Stomach (tissue), 19 donors: ENCODE measurements at places on chromosomes 7 and 10. TPM values are rescaled to one million over a fixed set of nuclear protein-coding genes. Genes with fewer than 3 reads are reported as not detected.

The TRRAP gene
- total RNA-seq, result 38.0 TPM

- DNase-seq, result no peak
These were observed 498.4 kb upstream of the LRRN3 start for GRCh38 chr7:110592557-110592956.

The LIPN gene
- not detected for total RNA-seq

The PSAP gene
- 516 TPM for total RNA-seq

DNA sequence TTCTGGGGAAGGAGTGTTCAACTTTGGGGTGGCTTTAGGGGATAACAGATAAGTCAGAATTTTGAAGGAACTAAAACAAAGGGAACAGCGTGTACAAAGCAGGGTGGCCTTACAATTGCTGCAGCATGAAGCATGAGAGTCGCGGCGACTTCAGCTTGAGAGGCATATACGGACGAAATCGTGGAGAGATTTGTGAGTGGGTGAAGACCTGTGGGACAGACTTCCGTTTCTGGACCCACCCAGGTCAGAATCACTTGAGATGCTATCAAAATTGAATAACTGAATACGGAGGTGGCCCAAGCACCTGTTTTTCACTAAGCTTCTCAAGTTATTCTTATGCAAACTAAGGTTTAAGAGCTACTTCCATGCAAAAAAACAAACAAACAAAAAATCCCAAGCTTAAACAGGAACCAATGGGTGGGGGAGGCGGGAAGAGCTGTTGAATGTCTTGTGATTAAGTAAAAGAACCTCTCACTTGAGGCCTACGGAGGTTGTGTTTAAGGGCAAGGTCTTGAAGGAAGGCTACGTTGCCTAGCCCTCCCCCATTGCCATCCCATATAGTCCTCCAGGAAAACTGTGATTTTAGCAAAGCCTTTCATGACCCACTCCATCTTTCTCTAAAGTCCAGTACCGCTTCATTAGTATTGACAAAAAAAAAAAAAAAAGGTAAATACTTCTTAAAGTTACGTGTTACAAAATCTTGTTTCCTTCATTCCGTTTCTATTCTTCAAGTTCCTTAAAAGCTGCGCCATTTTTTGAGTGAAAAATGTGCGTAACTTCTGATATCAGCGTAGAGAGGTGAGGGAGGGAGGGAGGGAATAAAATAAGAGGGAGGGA, 1.3 kb upstream of the TRIM24 start:
- no peak for DNase-seq

- peak; percentile 4 for DNase-seq
These were observed 171.4 kb upstream of the PPP2R2D start for GRCh38 chr10:131729361-131729760.

DNA sequence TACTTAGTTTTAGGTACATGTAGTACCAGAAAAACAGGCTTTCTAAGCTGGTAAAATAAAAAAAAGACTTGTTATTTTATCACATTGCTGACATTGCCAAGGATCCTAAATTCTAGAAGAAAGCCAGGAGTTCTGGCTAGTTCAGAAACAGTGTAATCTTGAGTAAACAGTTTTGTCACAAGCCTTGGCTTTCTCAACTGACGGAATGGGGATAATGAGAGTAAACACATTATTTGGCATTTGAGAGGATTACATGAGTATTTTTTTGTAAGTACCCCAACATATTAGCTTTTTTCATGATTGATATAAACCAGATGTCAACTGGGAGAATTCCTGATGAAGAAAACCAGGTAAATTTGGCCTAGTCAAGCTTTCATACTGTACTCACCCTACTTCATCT, 269.8 kb downstream of the SORCS1 start:
- no peak for DNase-seq

The CLRN3 gene
- total RNA-seq, result not detected

DNA sequence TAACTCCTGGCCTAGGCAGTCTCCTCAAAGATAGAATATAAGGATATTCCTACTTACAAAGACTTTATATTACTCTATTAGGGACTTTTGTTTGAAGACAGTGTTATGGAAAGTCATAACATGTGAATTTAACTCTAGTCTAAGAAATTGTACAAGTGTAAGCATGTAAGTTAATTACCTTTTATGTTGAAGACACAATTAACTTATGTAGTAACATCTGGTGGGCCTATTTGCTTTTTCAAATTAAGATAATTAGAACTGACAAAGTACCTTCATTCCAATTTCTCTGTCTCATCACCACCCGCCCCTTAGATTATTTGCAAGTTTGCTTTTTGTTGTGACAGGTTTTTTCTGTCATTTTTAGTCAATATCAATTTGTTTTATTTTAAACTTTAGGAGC, 126.0 kb upstream of the THSD7A start:
- no peak for DNase-seq

GRCh38 chr7:103499976-103500375, 54.0 kb upstream of the SLC26A5 start:
- DNase-seq, result peak; percentile 9

- DNase-seq, result no peak
These were observed 7.7 kb upstream of the BET1 start for GRCh38 chr7:94011714-94012353.

The HGF gene
- 6.2 TPM for total RNA-seq

DNA sequence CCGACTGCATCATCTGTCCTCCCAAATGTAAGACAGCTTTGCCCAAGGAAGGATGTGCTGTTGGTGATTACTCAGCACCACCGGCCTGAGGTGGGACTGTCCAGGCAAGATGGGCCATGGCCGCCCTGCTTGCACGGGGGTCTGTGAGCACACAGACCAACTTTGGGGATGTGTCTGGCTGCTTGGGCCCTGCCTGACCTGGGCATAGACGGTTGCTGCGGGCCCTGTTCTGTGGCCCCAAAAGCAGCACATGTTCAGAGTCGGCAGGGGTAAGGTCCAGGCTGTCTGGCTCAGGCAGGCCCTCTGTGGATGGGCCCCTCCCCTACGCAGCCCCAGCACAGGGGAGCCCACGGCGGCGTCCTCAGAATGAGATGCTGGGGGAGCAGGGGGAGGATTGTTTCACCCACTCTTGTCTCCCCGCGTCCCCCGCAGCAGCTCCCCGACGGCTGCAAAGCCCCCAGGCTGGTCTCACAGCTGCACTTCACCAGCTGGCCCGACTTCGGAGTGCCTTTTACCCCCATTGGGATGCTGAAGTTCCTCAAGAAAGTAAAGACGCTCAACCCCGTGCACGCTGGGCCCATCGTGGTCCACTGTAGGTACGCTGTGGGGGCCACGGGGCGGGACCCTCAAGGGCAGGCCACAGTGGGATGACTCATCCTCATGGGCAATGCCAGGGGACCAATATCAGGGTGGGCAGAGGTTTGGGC, 58.4 kb downstream of the MKI67 start:
- no peak for DNase-seq

GRCh38 chr7:122532406-122533269, 166.3 kb downstream of the RNF133 start:
- peak; percentile 14 for DNase-seq

- DNase-seq, result no peak
These were observed 21.2 kb downstream of the TLX1 start for GRCh38 chr10:101152316-101152715.

DNA sequence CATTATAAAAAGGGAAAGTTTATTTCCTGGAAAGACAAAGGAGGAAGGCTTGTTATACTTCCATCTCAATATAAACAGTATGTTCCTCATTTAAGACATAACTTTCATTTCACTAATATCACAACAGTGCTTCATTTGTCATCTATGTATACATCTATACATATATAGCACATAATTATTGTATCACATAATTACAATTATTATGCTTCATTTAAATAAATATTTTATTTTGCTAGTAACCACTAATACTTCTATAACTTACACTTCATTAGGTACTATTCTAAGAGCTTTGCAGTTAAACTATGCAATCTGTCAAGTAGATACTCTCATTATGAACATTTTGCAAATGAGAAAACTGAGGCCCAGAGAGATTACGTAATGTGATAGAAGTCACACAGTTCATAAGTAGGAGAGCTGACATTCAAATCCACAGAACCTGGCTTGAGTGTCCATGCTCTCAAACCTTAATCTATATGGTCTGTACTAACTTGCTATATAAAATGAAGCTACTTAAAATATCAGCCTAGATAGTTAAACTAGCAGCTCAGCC, 86.5 kb downstream of the PPP1R3A start:
- no peak for DNase-seq

DNA sequence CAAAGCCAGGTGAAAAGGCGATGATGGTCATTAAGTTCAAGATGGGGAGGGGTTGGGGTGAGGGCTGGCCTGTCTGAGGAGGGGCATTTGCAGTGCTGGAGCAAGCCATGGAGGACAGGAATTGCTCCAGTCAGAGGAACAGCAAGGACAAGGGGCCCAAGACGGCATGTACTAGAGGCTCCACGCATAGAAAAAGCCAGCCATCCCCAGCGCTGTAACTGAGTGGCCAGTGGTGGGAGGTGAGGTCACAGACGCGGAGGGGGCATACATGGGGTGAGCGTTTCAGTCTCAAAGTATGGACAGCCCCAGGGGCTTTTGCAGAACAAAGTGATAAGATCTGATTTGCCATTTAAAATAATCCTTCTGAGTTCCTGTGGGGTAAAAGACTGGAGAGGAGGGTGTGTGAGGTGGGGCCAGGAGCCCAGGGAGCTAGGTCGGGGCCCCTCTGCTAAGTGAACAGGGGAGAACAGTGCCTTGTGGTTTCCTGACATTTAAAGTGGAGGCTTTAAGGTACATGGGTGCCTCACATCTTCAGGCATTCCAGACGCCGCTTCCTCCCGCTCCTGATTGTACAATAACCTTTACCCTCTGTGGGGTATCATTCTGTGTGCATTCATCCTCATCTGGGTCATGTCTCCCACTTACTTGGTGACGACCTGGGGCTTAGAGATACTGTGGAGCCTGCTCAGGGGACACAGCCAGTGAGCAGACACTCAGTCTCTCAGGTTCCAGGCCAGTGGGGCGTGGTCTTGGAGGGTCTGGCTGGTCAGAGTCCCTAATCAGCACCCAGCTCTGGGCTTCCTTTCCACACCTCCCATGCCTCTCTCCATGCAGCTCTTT, 105.6 kb upstream of the GPR26 start:
- no peak for DNase-seq

DNA sequence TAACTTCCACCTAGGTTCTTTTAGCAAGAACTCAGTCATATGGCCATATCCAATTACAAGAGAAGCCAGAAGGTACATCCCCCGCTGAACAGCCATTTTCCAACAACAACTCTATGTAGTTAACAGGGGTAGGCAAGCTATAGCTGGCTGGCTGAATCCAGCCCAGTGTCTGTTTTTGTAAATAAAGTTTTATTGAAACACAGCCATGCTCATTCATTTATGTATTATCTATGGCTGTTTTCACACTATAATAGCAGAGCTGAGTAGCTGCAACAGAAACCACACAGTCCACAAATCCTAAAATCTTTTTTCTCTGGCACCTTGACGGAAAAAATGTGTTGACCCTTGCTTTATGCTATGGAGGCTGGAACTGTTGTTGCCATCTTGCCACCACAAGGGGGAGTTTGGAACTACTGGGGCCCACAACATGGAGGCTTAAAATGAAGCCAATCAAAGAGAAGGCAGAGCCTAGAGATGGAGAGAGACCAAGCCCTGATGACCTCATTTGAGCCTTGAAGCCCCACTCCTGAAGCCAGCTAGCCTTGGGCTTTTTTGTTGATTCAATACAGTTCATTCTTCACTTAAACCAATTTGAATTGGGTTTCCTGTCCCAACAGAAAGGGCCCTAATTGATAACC, 33.3 kb upstream of the XPNPEP1 start:
- peak; percentile 27 for DNase-seq

GRCh38 chr7:19121977-19122588, 4.6 kb upstream of the TWIST1 start:
- peak; percentile 51 for DNase-seq

DNA sequence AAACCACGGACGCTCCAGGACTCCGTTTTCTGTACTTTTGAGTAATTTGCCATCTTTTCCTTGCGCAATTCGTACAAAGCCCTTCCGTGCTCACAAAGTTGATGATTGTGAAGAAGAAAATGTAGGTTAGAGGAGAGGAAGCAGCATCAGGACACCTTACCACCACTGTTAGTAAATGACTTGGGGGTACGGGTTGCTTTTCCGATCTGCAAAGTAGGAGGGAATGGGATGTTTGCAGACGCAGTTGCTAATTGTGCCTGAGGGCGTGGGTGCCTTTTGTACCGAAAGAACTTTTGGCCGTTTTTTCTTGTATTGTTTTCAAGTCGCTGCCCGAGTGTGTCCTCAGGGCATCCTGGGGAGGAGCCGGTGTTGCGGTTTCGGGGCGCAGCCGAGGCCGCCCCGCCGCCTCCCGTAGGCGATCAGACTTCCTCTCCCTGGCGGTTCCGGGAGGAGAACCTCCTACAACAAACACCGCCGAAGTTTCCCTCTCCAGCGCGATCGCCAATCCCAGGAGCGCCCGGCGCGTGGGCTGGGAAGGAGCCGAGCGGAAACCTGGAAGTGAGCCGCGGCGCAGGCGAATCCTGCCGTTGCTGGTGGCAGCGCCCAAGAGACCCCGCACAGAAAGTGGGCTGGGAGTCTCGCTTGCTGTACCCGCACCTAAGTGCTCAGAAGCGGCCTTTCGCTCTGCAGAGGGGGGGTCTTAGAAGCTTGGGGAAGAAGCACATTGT, 1.0 kb downstream of the PRR15 start:
- peak; percentile 81 for DNase-seq

DNA sequence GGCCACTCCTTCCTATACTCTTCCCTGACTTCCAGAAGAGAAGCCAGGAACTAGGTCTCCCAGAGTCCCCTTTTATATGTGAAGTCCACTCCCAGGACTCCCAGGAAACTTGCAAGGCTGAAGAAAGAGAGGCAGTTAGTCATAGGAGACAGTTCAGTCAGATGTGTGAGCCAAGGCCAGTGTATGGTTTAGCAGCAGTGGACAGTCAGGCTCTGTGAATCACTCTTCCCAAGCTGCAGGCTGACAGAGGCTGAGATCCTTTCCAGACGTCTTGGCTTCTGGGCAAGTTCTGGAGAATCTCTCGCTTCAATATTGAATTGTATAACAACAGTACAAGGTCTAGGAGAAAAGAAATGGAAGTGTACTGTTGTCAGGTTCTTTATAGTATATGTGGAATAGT, 26.9 kb downstream of the BLVRA start:
- DNase-seq, result peak; percentile 87

DNA sequence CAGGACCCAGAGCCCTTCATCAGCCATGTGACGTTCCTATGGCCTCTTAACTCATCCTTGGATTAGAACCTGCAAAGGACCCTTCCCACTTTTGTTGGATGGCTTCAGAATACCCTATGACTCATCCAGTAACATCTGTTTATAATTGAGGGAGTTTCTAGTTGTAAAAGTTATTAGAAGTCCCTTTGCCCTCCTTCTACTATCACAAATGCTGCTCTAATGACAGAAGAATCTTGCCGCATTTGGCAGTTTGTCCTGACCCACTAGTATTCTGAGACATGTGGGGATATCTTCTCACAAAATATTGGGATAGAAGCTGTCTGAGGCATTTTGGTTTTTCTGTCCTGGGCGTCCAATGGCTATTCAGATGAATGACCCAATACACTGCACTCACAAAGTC, 251.8 kb upstream of the TMEM72 start:
- no peak for DNase-seq
